ENCODE measurements at places on chromosomes 1 and 21.

DNA sequence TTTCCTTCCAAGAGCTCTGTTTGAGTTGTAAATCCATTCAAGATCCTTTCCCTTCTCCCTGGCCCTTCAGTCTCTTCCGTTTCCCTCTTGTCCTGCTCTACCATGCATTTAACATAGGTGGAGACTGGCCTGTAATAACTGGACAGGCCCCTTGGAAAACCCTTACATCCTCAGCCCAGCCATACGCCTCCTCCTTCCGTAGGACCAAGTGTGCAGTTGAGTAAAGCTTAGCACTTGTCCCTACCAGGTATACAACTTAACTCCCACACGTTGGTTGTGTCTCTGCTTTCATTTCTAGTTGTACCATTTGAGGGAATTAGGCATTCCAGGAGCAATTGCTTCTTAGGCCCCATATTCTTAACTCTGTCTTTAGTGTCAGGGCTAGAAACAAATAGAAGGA is 6.4 kb downstream of the MAN1C1 start:
- no peak for DNase-seq

DNA sequence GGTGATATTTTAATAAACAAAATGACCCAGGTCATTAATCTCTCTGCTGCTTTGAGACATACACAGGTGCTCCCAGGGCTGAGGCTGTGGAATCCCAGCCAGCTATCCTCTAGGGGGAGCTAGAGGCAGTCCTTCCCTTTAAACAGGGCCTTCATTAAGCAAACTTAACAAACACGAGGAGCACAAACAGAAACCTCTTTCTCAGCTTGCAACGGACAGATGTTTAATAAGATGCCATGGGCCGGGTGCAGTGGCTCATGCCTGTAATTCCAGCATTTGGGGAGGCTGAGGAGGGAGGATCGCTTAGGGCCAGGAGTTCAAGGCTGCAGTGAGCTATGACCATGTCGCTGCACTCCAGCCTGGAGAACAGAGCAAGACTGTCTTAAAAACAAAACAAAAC is 106.7 kb downstream of the HIVEP3 start:
- no peak for DNase-seq

DNA sequence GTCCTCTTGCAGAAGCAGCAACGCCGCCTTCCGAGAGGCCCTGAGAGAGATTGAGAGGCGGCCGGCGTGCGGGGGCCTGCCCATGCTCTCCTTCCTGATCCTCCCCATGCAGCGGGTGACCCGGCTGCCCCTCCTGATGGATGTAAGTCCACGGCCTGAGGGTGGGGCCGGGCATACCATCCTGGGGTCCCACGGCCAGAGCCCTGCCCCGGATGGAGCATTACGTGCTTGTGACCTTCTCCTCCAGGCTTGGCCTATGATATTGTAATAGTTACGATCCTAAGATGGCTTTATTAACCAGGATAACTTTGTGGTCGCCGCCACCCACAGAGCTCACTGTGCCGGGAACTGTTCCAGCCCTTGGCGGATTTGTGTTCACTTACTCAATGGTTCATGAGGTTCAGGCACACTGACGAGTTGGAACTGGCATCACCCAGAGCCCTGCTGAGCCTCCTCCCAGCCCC is 18.9 kb downstream of the ARHGEF16 start:
- no peak for DNase-seq

DNA sequence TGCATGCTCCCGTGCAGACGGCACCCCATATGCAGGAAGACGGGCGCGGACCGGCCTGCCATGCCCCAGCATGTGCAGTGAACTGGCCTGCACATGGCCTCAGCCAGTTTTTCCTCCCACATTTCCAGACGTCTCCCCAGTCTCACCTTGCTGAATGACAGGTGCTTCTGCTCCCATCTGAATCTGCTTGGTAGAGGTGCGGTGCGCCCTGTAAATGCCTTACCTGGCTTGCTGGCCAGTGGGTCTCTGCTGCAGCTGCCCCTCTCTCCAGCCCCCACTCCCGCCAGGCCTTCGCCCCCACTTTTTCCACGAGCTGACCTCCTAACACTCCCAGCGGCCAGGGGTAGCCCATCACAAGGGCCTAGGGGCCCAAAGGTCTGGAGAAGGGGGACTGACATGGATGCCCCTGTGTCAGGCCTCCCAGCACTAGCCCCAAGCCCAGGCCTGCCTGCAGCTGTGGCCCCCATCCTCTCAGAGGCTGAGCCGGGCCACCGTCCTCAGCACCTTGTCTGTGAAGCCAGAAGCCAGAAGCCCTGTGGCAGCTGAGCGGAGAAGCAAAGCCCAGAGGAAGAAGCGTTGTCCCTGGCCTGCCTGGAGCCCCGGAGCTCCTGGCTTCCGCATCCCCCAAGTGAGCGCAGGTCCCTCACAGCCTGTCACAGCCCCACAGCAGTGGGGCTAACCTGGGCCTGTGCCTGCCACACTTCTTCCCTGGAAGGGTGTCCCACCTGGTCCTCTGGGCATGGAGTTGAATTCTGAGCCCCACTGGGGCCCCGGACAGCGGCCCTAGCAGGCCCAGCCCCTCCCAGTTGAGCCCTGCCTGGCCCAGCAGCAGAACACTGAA is 3.7 kb upstream of the SLC19A1 start:
- DNase-seq: no peak

DNA sequence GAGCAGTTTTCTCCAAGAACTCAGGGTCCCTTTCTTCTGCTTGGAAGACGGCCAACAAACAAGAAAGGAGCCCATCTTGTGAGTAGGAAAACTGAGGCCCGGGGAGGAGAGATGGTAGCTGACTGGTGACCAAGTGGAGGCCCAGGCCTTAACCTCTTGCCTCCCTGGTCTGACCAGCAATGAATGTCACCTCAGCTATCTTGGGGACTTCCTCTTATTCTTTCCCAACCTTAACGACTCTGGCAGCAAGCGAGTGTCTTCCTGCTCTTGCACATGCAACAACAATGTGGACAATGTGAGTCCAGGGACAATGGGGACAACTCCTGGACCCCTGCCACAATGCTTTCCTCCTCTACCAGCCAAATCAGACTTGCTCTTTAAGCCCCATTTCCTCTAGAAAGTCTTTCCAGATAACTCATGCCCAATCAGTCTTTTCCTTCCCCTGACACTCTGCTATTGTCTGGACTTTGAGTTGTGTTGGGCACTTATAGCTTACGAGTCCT is 12.6 kb downstream of the HSPG2 start:
- DNase-seq: no peak

- no peak for DNase-seq
Measured at GRCh38 chr1:87853576-87854351, 525.1 kb downstream of the LMO4 start.

- DNase-seq: no peak
Measured at GRCh38 chr1:92907949-92908684, 53.1 kb downstream of the DIPK1A start.

DNA sequence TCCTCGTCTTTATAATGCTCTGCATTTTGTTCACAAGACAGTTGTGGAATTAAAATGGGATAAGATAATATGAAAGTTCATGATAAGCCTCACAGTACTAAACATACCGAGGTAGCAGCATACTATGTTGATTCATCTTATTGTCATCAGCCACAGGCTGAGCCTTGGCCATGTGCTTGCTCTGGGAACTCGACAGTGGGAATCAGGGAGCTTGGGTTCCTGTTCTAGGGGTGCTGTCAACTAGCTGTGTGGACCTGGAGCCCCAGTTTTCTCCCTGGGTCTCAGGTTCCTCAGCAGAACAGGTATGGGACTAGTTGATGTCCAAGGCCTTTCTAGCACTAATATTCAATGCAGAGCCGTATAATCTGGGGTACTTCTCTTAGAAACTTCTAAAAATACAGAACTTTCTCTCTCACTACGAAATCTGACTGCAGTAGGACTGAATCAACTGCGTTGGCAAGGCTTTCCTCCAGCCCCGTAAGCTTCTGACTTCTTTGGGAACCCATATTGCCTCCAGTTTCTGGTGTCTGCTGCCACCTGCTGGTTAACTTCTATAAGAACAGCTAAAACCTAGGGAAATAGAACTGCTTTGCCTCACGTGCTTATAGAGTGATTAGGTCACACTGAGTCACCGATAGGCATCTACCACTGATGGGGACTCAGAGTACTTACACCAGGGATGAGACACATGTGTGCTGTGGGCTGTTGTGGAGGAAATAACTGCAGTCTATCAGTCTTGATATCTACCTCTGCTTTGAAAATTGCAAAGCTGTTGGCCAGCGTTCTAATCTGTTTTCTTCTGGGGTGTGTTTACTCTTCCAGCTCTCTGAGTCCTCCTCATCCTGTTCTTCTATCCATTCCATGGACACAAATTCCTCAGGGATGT is 110.9 kb downstream of the RGL1 start:
- DNase-seq: peak; percentile 55

GRCh38 chr1:118100686-118101514 is 84.1 kb downstream of the SPAG17 start:
- DNase-seq: no peak

DNA sequence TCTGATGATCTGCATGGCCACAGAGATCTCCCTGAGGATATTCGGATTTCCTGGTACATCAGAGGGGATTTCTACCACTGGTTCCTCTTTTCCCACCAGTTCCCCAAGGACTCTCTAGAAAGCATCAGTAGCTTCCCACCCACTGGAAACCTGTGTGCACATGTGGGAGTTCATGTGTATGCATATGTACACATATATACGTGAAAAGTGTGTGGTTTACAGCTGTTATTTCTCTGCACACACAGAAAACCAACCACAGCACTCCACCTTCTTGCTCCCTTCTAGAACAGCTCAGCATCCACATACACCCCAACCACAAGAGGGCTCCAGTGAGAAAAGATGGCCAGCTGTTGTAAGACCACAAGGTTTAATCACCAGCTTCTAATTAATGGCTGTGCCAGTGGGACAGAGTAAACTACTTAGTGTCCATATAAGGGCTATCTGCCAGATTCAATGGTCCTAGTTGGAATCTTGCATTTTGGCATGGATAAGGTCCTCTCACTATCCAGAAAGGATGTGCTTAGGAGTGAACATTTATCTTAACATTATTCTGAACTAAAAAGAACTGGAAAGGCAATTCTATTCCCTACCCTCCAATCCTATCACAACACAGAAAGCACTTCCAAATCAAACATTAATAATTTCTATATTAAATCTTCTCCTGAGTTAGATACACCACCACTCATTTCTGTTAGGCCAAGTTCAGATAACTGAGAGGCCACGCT is 24.1 kb downstream of the GPR3 start:
- DNase-seq: no peak

DNA sequence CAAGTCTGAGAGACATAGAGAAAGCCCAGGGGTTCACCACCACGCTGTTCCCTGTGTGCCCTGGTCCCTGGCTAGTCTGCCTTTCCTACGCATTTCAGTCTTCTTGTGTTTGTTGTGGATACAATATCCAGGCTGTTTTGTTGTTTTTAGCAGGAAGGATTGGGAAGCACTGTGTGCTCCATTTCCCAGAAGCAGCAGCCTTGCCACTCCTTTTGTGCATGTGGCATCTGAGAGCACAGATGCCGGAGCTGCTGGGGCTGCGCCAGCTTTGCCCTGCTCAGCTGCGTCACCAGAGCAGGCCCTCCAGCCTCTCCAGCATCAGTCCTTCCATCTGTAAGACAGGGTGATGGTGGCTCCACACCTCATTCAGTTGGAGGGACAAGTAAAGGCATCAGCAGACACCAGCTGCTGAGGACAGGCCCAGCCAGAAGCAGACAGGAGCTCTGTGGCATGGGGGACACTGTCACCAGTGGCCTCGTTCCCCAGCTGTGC is 94.4 kb upstream of the COL6A1 start:
- DNase-seq: no peak

All from T-helper 22 cell (primary cell).